ENCODE measurements at places on chromosomes 2 and 18. TPM values are rescaled to one million over a fixed set of nuclear protein-coding genes. Genes with fewer than 3 reads are reported as not detected.

- no peak for DNase-seq
Measured at GRCh38 chr18:59481436-59481835, 122.4 kb upstream of the LMAN1 start.

DNA sequence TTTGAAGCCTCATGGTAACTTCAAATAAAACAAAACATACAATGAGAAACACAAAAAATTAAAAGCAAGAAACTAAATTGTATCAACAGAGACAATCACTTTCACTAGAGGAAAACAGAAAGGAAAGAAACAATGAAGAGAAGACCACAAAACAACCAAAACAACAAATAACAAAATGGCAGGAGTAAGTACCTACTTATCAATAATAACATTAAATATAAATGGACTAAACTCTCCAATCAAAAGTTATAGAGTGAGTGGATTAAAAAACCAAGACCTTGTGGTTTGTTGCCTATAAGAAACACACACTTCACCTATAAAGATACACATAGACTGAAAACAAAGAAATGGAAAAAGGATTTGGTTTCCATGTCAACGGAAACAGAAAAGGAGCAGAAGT lies 830.1 kb upstream of the TMEFF2 start:
- DNase-seq = no peak

The FAM228A gene
- not detected for total RNA-seq

The KCNG3 gene
- not detected for total RNA-seq

The ZSWIM2 gene
- not detected for total RNA-seq

The CCDC68 gene
- 4.2 TPM for total RNA-seq

Data from bronchial epithelial cell (primary cell).